Stimulated activated CD4-positive, alpha-beta T cell treated with anti-CD3 and anti-CD28 coated beads, Interleukin-12 subunit alpha, Interleukin-12 subunit beta, amount 100 ng/mL, for 4 hours (primary cell): ENCODE measurements at places on chromosomes 7 and 10.
A peak's percentile ranks its signal among the peaks of the same experiment; 100 is the strongest.

- DNase-seq: no peak
Observed at GRCh38 chr7:148579366-148579765, 11.2 kb upstream of the C7orf33 start.

GRCh38 chr7:65371468-65371867 lies 2.2 kb upstream of the ZNF92 start:
- DNase-seq: no peak

GRCh38 chr10:112628951-112629609 lies 182.1 kb downstream of the VTI1A start:
- no peak for DNase-seq

- DNase-seq: peak; percentile 61
Observed at GRCh38 chr7:6516387-6516983, 34.8 kb downstream of the GRID2IP start.

DNA sequence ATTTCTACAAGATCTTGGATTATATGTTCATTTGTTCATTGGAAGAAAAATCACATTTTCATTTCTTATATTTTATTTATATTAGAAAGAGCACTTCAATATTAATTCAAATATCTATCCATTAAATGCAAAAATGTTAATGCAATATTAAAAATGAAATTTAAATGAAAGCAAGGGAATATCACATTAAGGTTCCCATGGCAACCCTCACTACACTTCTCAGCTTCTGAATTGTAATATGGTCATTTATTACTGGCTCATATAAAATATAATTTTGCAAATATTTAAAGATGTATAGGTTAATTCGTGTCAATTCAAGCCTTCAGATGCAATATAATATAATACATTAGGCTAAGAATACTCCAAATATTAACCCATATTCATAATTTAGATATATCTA lies 38.8 kb downstream of the XRCC2 start:
- DNase-seq: no peak

- DNase-seq: no peak
Observed at GRCh38 chr10:126012485-126012884, 116.1 kb downstream of the FANK1 start.

- no peak for DNase-seq
Observed at GRCh38 chr10:129416956-129417765, 49.9 kb upstream of the MGMT start.

DNA sequence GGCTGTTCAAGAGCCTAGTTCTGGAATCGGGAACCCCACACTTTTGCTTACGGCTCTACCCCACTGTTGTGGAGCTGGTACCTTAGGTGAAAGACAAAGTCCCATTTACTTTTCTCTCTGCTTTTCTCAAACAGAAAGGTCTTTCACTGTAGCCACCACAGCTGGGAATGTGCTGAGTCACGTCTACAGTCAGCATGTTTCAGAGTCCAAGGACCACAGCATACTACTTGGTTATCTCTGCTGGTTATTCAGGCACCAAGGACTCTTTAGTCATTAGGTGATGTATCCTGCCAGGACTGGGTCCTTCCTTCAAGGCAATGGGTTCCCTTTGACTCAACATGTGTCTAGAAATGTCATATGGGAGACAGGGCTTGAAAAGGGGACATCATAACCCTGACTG lies 266.8 kb upstream of the STEAP1 start:
- no peak for DNase-seq

DNA sequence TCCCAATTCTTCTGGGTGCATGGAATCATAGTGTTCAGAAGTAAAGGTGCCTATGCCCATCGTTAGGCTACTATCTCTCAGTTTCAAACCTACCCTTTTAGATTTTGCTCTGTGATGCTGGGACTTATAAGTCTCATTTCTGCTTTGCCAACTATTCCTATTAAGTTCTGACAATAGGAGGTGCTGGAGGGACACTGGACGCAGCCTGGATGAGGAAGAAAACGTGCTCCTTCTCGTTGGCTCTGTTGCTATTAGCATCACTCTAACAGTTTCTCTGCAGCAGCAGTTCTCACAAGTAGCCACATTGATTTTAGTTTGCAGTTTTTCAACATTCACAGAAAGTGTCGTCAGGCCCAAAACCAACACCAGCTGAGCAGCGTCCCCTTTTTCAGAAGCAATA lies 72.4 kb downstream of the ABCC2 start:
- no peak for DNase-seq

- no peak for DNase-seq
Observed at GRCh38 chr7:100823140-100823525, 4.2 kb downstream of the EPHB4 start.

DNA sequence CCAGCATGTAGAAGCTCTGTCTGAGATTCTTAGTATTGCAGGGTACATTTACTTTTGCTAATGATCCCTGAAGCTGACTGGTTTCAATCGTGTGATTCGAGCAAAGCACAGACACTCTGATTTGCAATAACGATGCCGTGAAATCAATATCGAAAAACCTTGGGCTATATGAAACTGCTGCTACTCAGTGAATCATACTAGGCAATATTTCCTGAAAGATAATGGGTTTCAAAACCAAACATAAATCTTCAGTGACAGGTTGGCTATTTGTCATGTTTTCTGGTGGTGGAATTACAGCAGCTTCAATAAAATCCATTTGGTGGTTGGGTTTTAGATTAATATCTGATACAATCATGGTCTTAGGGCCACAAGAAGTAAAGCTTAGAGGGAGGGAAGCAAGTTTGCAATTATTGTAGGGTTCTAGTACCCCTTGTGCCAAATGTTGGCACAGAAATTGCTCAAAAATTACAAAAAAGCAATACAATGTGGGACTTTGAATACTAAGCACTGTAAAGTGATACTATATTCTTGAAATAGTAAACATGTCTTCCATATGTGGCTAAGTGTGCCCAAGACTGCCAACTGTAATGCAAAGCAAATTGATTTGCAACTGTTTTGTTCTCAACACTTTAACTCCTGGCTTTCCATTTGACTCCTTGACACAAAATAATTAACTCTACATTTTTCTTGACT lies 112.4 kb upstream of the JAZF1 start:
- no peak for DNase-seq

DNA sequence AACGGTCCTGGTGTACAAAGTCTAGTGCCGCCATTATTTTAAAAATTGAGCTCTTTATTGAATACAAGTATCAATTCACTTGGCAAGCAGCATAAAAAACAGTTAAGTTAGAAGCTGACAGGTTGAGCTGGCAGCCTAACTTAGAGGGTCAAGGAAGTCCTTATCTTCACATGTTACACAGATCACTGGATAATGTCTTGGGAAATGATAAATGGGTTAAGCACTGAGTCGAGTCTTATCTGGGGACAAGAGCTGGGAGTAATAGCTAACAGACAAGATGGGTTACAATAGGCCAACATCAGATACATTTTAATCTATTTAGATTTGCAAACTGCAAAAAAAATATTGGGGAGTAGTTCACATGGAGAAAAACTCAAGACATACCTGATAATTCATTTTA lies 34.2 kb downstream of the SLC18A2 start:
- no peak for DNase-seq

DNA sequence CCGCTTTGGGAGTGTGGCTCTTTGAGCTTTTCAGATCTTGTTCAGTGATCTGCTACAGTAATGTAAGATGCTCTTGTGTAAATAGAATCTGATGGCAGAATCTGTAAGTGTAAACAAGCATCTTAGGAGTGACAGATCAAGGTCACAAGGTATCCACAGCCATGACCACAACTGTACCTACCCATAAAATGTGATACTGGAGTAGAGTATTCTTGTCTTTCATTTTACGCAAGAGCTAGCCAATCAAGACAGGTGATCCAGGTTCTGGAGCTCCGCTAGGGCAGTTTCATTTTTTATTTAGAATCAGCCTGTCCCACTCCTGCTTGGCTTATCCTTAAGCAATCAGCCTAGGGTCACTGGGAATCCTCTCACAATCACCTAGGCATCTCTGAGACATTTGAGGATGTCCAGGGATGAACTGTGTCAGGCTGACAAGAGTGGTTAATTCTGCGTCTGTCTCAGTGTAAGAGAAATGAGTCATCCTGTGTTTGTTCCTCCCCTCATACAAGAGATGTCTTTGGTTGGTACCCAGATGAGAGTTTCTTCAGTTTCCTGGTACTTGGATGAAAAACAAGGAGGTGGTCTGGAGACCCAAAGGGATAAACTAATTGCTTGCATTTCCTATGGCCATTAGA lies 13.6 kb downstream of the ZNF138 start:
- no peak for DNase-seq

DNA sequence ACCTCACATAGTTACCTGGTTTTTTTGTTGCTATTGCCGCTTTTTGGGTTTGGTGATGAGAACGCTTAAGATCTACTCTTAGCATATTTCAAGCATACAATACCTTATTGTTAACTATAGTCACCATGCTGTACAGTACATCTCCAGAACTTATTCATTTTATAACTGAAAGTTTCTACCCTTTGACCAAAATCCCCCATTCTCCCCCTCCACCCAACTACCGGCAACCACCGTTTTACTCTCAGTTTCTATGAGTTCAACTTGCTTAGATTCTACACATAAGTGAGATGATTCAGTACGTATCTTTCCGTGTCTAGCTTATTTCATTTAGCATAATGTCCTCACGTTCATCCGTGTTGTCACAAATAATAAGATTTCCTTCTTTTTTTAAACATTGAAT lies 86.7 kb upstream of the IL6 start:
- peak; percentile 11 for DNase-seq

- DNase-seq: no peak
Observed at GRCh38 chr7:82839555-82839954, 323.1 kb downstream of the PCLO start.

GRCh38 chr10:30999070-30999712 lies 32.5 kb downstream of the ZNF438 start:
- no peak for DNase-seq

GRCh38 chr7:140239653-140239935 lies 62.8 kb upstream of the KDM7A start:
- DNase-seq: no peak

- DNase-seq: no peak
Observed at GRCh38 chr10:98267894-98268693, at the start of gene LOXL4. Gene LOXL4 (minus strand): TSS chr10:98268194. CDS start chr10:98263019, 5,175 bp downstream.

DNA sequence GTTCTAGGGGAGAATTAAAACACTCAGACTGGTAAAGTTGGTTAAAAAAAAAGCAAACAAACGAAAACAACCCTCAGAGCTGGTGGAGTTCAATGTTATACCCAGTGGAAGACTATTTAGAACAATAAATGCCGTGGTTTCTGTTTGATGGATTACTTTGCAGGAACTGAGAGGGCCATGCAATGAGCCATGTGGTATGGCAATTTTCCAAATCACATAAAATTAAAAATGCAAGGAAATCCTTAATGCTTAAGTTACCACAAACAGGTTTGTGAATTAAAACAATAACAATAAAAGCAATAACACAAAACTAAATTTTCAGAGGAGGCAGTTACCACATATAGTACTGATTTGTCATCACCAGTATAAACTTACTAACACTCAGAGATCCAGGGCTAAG lies 96.9 kb downstream of the RTKN2 start:
- no peak for DNase-seq

DNA sequence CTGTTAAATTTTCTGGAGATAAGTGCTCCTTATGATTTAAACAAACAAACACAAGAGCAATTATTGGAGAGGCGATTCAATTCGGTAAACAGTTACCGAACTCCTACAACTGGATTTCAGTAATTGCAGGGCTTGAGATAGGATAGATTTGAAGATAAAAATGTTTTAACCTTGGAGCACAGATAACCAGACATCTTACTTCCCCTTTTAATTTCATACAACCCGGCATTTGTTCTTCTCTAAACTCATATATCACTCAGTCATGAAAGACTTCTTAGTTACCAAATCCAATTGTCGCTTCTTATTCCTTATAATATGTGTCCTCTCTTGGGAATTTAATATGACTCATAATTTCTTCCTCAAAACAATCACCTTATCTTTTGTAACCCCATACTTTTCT lies 235.9 kb upstream of the CSTF2T start:
- DNase-seq: no peak

DNA sequence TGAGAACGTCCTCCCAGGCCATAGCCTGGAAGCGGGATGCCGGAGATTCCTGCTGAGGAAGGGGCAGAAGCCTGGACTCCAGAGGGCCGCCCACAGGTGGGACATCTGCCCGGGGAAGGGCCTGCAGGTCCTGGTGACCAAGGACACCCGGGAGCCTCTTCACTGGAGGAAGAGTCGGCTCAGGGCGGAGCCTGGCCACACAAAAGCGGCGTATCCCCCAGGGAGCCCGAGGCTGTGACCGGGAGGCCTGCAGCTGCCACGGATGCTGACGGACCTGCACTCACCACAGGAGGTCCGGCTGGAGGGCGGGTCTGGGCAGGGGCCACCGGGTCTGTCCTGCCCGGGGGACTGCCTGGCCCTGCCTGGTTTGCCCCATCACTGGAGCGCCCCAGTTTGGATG lies 15.5 kb upstream of the ADGRA1 start:
- no peak for DNase-seq

- DNase-seq: no peak
Observed at GRCh38 chr7:39855325-39855674, 94.8 kb upstream of the CDK13 start.

DNA sequence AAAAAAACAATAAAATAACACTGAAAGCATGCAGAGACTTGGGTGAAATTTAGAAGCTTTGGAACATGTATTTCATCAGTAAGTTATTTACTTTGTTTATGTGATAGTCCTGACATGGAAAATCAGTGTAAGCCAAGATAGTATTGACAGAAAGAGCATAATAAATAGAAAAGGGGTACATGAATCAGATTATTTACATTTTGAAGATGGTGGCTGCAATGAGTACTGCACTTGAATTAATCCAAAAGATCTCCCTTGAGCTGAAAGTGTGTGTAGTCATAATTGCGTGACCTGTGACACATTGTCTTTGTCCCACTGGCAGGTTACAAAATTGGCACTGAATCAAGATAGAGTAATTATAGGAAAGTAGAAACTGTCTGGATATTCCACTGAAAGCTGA lies 562.9 kb downstream of the GFRA1 start:
- no peak for DNase-seq

DNA sequence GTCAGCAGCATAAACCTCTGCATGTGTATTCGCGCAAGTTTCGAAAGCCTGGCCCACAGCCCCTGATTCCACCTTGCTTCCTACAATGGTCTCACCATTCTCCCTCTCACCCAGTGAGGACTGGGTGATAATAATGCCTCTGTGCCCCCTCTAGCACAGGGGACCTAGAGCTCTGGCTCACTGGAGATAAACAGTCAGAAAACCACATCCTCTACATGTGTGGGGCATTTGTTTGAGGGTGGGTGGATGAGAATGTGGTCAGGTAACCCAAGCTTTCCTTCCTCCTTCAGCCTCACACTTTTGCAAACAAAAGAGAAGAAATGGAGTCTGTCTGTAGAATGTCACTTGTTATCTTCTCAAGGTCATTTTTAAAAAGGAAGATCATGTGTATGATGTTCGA lies 373.5 kb downstream of the KCNMA1 start:
- DNase-seq: no peak

DNA sequence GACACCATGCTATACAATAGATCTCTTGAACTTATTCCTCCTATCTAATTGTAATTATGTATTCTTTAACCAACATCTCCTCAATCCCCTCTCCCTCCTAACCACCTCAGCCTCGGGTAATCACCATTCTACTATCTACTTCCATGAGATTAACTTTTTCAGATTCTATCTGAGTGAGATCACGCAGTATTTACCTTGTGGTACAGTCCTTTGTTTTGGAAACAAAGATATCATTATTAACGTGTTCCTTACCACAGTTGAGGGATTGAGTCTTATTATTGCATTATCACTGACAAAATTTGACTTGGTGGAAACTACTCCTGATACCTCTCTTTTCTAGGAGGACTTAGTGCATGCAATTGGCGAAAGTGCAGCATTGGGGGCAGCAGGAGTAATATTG lies 26.0 kb upstream of the HYAL4 start:
- DNase-seq: no peak

- DNase-seq: no peak
Observed at GRCh38 chr7:17299483-17299991, 1.1 kb downstream of the AHR start.

- no peak for DNase-seq
Observed at GRCh38 chr7:45020915-45021314, 20.9 kb downstream of the CCM2 start.
